ENCODE measurements at places on chromosomes 2 and 18.

- no peak for DNase-seq
Observed at GRCh38 chr2:223621901-223622300, 19.7 kb upstream of the SCG2 start.

DNA sequence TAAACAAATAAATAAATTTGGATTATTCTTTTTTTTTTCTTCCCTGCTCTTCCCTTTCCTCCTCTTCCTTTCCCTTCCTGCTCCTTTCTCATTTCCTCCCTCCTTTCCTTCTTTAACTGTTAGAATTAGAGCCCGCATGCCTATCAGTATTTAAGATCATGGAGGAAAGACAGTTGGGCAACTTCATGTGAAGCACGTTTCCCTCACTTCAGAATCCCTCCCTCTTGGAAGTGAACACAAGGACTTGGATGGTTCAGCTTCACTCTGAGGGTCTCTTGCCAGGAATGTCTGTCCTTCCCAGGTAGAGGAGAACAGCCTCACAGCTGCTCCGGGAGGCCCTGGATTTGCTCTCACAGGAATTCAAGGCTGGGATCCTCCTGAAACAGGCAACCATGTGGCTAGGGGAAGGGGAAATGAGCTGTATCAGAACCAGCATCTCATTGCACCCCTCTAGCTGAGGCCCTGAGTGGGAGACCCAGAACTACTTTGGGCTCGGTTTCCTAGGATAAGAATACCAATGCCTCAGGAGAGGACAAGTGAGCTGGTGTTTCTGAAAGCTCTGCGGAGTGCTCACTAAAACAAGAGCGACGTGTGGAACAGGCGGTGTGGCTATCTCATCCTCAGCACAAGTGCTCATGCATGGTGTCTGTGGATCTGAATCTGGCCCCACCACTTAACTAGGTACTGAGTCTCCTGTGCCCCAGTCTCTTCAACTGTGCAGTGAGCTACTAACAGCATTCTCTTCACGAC, 230.5 kb downstream of the MYCN start:
- DNase-seq: no peak

DNA sequence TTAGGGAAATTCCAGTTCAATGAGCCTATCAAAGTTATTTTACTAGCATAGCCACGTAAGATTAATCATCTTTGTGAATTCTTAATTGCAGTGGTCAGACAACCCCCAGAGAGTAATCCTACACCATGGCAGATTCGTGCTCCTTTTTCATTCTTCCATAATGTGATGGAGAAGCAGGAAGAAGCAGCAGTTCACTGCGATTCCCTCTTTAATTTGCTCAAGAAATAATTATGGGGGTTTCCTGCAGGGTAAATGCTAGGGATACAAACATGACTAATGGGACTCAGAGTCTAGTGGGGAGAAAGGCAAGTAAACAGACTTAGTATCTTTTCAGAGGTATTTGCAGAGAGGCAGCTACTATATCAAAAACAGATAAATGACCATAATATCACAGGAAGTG, 175.8 kb upstream of the HNRNPA3 start:
- DNase-seq: no peak

- DNase-seq: no peak
Observed at GRCh38 chr2:213162516-213163118, 11.2 kb upstream of the IKZF2 start.

GRCh38 chr18:77087393-77088141, 45.0 kb downstream of the MBP start:
- DNase-seq: no peak

GRCh38 chr2:217121565-217121964, 261.7 kb upstream of the TNP1 start:
- DNase-seq: no peak

GRCh38 chr2:205759732-205760131, 77.4 kb downstream of the NRP2 start:
- DNase-seq: no peak

- no peak for DNase-seq
Observed at GRCh38 chr2:8418721-8419120, 263.1 kb upstream of the ID2 start.

DNA sequence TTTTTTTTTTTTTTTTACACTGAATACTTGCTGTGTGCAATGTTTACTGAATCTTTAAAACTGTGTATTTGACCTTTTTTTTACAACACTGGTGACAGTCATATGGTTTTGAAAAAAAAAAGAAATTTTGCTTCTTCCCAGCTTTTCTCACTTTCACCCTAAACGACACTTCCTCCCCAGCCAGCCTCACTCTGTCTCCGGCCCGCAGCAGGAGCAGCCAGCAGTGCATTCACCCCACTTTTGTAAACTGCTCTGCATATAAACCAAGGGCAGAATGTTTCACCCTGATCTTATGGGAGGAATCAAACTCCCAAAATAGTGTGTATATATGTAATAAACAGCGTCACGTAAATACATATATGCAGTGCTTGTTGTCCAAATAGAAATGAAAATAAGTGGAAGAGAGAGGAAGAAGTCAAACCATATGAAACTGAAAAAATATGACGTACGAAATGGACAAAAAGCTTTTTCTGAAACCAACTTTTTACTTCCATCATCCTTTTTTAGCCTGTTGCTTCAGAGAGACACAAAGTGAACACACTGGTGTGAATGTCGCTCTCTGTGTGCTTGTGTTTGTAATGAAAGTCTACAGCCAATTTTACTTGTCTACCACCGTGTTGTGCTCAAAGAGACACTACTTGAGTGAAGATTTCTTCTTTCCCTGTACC, 54.2 kb downstream of the ZCCHC2 start:
- DNase-seq: no peak

DNA sequence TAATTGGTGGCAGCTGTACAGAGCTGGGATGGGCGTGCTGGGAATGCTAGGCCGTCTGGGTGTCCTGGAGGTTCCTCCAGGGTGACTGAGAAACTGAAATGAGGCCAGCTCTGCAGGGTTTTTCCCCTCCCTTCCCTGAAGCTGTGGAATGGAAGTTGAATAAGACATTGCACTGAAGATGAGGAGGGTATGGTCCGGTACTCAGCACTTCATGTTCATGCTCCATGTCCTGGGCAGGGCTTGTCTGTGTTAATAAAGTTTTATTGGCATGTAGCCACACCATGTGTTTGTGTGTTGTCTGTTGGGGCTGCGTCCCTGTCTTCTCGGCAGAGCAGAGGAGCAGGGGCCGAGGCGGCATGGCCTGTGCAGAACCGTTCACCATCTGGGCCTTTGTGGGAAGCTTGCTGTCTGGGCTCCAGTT, 154.0 kb downstream of the LDLRAD4 start:
- DNase-seq: peak; percentile 58

- DNase-seq: no peak
Observed at GRCh38 chr2:234494361-234495250, 2.3 kb downstream of the ARL4C start.

DNA sequence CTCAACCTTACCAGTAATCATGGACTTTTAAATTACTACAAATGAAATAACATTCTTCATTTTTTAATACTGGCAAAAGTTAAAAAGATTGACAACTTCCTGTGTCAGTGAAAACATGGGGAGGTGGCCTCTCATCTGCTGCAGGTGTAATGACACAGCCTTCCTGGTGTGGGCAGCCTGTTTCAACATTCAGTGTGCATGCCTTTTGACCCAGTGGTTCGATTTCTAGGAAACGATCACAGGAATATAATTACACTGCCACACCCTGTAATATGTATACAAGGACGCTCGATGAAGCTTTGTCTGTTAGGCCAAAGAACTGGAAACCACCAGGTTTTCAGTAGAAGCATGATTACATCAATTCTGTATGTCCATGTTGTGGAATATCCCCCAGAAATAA, 68.7 kb downstream of the MTHFD2 start:
- DNase-seq: no peak

DNA sequence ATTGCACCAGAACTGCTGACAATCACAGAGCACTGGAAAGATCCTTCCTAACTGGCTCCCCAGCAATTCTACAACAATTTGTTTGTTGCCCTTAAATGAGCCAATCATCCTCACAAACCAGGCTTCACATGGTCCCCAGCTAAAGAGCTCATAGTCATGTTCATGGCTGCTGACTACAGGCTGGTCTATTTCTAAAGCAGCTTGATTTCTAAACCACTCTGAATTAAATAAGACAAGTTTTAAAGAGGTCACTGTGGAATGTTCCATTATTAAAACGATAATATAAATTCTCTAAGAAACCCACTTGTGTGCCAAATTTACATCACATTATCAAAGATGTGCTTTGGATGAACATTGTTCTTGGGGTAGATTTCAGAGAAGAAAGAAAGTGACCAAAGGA, 110.7 kb downstream of the COPS8 start:
- DNase-seq: no peak

DNA sequence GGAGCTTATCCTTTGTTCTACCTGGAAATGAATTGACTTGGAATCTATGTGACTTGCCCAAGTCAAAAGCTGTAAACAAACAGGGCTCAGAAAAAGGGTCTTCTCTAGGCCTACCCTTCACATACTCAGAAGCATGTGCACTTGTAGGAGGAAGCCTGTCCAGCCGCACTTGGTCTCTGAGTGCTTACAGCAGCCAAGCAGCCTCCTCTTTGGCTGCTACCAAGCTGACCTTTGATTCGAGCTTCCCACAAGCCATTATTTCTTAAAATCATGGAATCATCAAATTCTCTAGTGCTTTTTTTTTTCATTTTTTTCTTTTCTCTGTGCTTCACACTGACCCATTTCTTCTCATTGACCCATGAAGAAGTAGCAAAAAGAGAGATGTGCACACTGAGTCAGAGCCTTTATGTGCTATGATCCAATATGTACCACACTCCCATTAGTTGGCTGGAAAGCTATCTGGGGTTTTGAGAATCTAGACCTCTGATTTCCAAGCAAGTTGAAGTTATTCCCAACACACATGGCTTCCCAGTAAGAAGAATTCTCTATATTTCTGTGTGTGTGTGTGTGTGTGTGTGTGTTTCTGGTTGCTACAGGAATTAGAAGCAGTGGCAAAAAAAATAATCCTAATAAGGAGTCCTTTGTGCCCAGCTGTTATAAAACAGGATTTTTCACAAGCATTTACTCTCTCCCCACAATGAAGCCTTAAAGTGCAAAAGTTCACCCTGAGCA, 550.3 kb upstream of the TNP1 start:
- no peak for DNase-seq

DNA sequence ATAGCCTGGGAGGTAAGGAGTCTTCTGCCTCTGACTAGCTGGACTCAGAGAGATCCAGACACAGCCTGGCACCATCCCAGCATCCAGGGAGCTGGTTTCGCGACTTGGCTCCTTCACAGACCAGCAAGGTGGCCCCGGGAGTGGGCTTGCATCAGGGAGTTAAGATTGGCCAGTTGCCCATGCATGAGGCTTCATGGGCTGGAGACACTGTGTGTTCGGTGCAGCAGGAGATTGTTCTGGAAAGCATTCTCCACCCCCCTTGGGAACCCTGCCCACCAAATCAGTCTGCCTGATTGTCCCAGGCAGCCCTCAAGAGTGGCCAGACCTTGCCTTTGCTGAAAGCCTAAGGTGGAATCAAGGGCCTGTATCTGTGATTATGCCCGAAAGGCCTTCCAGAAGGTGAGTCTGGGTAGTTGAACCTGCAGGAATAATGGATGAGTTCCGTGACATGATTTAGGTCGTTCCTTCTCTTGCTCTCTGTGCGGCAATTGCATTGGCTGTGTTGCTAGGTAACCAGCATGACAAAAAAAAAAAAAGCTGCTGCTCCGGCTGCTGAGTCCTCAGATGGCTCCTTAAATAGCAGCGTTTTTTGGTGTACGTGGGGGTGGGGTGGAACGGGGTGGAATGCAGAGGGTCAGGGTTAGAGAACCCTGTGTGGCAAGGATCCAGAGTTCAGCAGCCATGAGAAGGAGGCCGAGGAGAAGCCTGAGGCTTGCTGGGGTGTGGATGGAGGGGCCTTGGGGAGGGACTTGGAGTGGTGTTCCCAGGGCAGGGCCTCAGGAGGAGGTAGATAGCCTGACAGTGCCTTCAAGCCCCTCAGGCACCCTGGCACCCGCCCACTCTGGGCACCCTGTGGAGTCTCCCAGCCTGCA, 93.0 kb upstream of the MCFD2 start:
- no peak for DNase-seq

DNA sequence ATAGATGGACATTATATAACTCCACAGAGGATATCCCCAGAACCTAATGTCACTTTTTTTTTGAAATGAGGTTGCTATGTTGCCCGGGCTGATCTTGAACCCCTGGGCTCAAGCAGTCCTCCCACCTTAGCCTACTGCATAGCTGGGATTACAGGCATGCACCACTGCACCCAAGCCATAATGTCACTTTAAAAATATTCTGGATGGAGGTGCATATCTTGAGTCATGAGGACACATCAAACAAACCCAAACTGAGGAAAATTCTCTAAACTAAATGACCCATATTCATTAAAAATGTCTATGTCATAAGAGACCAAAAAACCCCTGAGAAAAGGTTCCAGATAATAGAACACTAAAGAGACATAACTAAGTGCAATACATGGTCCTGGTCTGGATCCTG, 36.3 kb downstream of the OSGEPL1 start:
- DNase-seq: no peak

- DNase-seq: no peak
Observed at GRCh38 chr2:154623819-154624218, 74.7 kb upstream of the KCNJ3 start.

- DNase-seq: no peak
Observed at GRCh38 chr2:239382384-239382880, 18.4 kb downstream of the HDAC4 start.

DNA sequence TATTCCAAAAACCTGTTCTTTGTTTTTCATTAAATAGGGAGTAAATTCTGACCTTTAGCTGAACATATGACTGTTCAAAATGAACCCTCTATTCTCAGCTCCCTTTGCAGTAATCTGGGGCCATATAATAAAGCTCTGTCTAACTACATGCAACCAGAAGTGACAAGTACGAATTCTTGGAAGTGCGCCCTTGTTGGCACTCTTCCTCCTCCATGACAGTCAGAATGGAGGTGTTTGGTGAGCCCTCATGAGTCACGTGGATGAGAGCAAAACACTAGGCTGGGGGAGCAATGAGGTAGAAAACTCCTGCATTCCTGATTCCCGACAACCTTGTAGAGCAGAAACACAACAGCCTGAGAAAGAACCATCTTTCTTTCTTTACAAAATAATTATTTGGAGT, 552.9 kb downstream of the FBXO15 start:
- peak; percentile 76 for DNase-seq

DNA sequence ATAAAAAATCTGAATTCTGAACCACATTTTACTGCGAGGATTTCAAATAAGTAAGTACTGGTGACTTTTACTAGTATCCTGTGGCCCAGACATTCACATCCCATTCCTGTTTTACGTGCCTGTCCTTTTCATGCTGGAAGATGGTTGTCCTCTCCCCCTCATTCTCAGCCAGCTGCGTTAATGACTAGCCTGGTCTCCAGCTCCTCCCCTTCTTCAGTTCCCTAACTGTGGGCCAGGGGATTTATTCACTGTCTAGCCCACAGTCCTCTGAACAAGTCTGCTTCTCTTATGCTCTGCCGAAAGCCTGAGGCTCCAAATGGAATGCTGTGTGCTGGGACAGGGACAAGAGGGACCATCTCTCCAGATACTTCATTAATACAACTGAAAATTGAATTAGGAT, 373.9 kb downstream of the PTPRM start:
- DNase-seq: no peak

DNA sequence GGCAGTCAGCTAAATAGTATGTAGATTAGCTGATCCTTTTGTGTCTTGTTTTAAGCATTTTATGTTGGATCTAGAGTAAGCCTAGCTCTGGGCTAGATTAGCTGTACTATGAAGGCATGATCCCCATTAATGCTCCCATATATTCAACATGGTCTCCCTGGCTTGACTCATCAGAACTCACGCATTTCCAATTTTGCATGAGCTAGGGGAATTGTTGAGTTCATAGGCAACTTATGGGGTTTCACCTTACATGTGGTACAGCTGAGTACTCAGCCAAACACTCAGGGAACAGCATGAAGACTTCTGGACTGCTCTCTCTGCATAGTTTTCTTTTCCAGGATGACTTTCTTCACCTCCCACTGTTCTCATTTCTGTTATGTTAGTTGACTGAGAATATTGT, 248.2 kb downstream of the TMX3 start:
- no peak for DNase-seq

Data from cardiac septum (tissue), 1 donor.